ENCODE measurements at places on chromosomes 2 and 18. TPM values are rescaled to one million over a fixed set of nuclear protein-coding genes. Genes with fewer than 3 reads are reported as not detected.

GRCh38 chr2:223047260-223047761 is 4.7 kb upstream of the KCNE4 start:
- DNase-seq: no peak
- H3K27ac ChIP-seq: no peak overlapping the region
- H3K4me3 ChIP-seq: no peak overlapping the region
- no peaks in the 10 kb centered on the region for H3K36me3 ChIP-seq

DNA sequence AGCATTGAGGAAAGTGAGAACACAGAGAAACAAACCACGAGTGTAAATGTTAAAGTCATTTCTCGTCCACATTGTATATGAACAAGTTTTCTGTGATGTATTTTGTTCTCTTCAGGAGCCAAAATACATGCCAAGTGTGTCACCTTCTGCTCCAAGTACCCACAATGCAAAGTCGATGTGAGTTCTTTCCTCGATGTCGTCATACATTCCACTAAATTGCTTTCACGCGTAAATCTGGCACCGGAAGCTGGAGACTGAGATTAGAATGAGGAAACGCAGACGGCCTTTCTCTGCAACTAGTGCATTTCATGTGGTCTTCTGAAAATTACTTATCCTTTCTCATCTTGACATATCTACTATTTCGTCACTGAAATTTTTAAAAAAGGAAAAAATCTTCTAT is 118.5 kb upstream of the SALL3 start:
- no peaks in the 10 kb centered on the region for H3K27me3 ChIP-seq
- no peaks in the 10 kb centered on the region for H3K4me1 ChIP-seq
- no peak overlapping the region for H3K27ac ChIP-seq
- no peak overlapping the region for H3K4me3 ChIP-seq

- no peak for DNase-seq
- no peak overlapping the region for H3K27ac ChIP-seq
- no peaks in the 10 kb centered on the region for H3K4me1 ChIP-seq
- H3K27me3 ChIP-seq: no peaks in the 10 kb centered on the region
- H3K4me3 ChIP-seq: no peak overlapping the region
Measured at GRCh38 chr18:46939337-46939963, 22.0 kb downstream of the KATNAL2 start.

- no peaks in the 10 kb centered on the region for H3K36me3 ChIP-seq
- H3K27me3 ChIP-seq: peaks cover 23% of the 10 kb centered on the region
- peak within 1 kb of the TSS; percentile 22 for H3K4me3 ChIP-seq
- DNase-seq: no peak
Measured at GRCh38 chr2:142131010-142131669, at the start of gene LRP1B. Gene LRP1B (minus strand): TSS chr2:142131016. CDS start chr2:142130729, 287 bp downstream.

GRCh38 chr18:45958027-45958426 is 9.1 kb downstream of the EPG5 start:
- DNase-seq: no peak
- H3K36me3 ChIP-seq: peaks cover 28% of the 10 kb centered on the region
- H3K27ac ChIP-seq: no peak overlapping the region
- H3K27me3 ChIP-seq: no peaks in the 10 kb centered on the region
- H3K4me1 ChIP-seq: peaks cover 3% of the 10 kb centered on the region

- DNase-seq: no peak
- H3K36me3 ChIP-seq: peaks cover 7% of the 10 kb centered on the region
- H3K27me3 ChIP-seq: no peaks in the 10 kb centered on the region
- H3K27ac ChIP-seq: no peak overlapping the region
Measured at GRCh38 chr2:201707753-201708152, 9.3 kb upstream of the MPP4 start.

DNA sequence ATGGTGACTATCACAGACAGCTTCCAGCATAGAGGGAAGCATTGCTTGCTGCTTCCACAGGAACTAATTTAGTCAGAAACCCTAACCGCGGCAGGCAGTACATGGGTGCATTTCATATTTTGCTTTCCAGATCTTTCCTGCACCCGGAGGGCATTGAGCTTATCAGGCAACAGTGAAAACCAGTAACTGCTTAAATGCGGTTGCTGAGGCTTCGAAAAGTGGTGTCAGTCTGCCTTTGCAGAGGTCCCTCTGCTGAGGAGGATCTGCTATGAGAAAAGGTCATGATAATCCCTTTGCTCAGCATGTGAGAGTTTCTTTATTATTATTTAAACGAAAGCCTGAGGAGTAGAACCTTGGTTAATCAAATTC is 44.6 kb upstream of the ROCK2 start:
- no peak overlapping the region for H3K4me3 ChIP-seq
- DNase-seq: no peak
- no peaks in the 10 kb centered on the region for H3K4me1 ChIP-seq

The REL gene
- 10.6 TPM for total RNA-seq

The WNT10A gene
- total RNA-seq: 1.1 TPM

Data from thymus (tissue), 14 donors.